GM23338 (cell line): ENCODE measurements at places on chromosomes 5 and 9. TPM values are rescaled to one million over a fixed set of nuclear protein-coding genes. Genes with fewer than 3 reads are reported as not detected.

GRCh38 chr9:84919440-84919839 is 249.9 kb downstream of the NTRK2 start:
- no peaks in the 10 kb centered on the region for H3K36me3 ChIP-seq
- H3K27me3 ChIP-seq, result no peaks in the 10 kb centered on the region
- no peak for DNase-seq
- no peaks in the 10 kb centered on the region for H3K4me1 ChIP-seq
- H3K27ac ChIP-seq, result no peak overlapping the region

The SLC25A2 gene
- total RNA-seq, result not detected in 2 replicates

DNA sequence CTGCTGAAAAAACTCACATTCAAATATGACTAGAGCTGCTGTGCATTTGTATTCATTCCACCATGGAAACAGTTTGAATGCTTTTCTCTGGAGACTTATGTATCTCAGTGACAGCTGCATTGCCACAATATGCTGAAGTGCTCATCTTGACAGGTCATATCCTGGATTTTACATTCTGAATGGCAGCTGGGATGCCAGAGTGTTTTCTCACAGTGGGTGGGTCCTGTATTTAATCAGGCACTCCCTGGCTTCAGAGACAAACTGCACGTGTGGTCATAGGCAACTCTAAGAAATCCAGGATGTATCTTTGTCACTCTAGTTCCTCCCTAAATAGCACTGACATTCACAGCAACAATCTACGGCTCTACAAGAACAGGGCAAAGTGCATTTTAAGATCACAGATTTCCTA is 75.6 kb downstream of the ST8SIA4 start:
- no peak overlapping the region for H3K4me3 ChIP-seq
- no peak for DNase-seq
- H3K36me3 ChIP-seq, result no peaks in the 10 kb centered on the region
- no peak overlapping the region for H3K27ac ChIP-seq

GRCh38 chr9:18127499-18127875 is 346.5 kb upstream of the ADAMTSL1 start:
- no peak for DNase-seq
- no peak overlapping the region for H3K27ac ChIP-seq
- no peaks in the 10 kb centered on the region for H3K4me1 ChIP-seq
- no peaks in the 10 kb centered on the region for H3K36me3 ChIP-seq
- no peaks in the 10 kb centered on the region for H3K27me3 ChIP-seq
- no peak overlapping the region for H3K4me3 ChIP-seq

- H3K36me3 ChIP-seq, result no peaks in the 10 kb centered on the region
- DNase-seq, result no peak
- H3K27ac ChIP-seq, result no peak overlapping the region
Observed at GRCh38 chr9:137460363-137461315, 1.5 kb upstream of the NSMF start.

The NR2F1 gene
- not detected in 2 replicates for total RNA-seq

DNA sequence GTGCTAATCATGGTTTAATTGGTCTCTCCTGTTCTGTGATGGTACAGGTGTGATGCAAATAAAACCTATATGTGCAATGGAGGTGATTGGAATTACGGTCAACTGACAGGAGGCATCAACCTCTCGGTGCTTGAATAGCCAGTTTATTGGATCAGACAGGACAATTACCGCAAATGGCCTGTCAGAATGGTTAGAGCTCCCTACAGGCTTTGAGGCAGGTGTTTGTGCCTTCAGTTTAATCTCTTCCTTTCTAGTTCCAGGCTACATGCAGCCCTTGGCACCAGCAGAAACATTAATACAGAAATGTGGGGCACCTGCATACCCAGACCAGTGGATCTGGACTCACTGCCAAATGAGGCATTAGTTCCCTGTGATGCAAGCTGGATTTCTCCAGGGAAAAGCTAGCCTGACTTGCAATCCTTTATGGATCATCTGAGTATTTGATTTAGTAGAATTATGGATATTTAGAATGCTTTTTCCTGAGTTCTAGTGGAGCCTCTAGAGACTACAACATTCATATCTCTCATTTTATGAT is 128.6 kb downstream of the MAT2B start:
- H3K4me3 ChIP-seq, result no peak overlapping the region
- H3K27ac ChIP-seq, result no peak overlapping the region
- DNase-seq, result no peak
- H3K27me3 ChIP-seq, result no peaks in the 10 kb centered on the region

The SLC6A19 gene
- not detected in 2 replicates for total RNA-seq

The IRX2 gene
- 15.8 and 25.3 TPM in 2 replicates for total RNA-seq

The SIMC1 gene
- 8.2 and 14.6 TPM in 2 replicates for total RNA-seq

The ICE1 gene
- 54.4 and 59.5 TPM in 2 replicates for total RNA-seq
